ENCODE measurements at places on chromosomes 3 and 15.
A peak's percentile ranks its signal among the peaks of the same experiment; 100 is the strongest.

DNA sequence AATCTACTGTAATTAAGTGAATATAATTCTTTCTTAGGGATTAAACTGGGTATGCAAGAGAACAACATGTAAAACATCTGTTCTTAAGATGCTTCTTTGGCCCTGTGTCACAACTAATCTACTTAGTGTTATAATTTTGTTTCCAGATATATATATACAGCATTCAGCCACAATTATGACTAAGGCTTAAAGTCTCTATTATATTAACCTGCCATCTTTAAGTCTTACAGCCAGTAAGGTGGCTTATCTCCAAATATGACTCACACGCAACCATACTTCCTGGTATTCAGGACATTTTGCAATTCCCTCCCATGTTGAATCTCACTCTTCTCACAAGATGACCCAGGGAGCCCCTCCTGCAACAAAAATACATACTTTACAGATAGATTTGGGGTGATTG is 6.6 kb upstream of the KBTBD8 start:
- DNase-seq = no peak

DNA sequence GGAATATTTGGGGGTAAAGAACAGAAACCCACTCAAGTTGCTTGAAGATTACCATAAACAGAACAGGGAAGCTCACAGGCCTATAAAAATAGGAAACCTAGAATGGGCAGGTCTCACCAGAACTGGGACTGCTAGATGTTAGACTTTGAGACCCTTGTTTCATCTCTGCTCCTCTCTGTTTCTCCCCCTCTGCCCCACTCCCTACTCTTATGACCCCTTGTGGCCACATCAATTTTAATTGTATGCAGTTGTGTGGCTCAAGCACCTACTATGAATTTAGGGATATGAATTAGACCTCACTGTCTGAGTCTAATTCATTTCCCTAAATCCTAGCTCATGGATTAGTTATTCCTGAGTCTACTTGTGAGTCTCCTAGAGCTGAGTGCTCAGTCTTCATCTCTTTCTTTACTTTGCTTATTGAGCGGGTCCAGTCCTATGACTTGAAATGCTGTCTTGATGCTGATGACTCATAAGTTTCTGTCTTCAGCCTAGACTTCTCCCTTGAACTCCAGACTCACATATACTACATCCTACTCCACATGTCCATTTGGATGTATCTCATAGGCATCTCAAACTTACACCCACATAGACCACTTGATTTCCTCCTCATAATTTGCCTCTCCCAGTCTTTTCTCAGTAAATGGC is 78.7 kb downstream of the ITPR1 start:
- no peak for DNase-seq

- DNase-seq = no peak
Observed at GRCh38 chr15:98583771-98584430, 64.4 kb upstream of the IGF1R start.

DNA sequence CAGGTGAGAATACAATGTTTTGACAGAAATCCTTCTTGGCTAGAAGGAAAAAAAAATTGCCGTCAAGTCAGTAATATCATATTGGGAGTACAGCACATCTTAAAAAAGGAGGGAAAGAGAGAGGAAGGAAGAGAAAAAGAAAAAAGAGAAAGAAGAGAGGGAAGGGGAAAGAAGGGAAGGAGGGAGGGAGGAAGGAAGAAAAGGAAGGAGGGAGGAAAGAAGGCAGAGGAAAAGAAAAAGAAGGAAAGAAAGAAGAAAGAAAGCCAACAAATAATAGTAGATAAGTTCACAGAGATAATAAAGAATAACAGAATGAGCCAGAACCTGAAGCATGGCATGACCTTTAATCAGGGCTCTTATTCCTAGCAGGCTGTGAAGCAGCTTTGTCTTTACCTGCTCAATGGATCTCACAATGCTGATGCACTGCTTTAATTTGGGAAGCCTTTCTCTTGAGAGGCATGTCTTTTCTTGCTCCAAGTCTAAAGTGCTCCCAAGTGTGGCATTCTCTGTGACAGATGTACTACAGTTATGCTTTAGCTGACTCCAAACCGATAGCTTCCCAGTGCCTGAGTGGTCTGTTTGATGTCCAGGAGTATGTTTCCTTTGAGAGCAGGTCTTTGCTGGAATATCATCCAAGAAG is 114.9 kb downstream of the IQCH start:
- DNase-seq = no peak

GRCh38 chr3:151328298-151328995 is 902 bp downstream of the P2RY13 start:
- DNase-seq = no peak

GRCh38 chr3:190360228-190360627 is 27.7 kb upstream of the CLDN16 start:
- no peak for DNase-seq

- DNase-seq = no peak
Observed at GRCh38 chr3:117286488-117286887, 576.9 kb downstream of the TUSC7 start.

- DNase-seq = peak; percentile 88
Observed at GRCh38 chr15:60520825-60521368, 42.0 kb upstream of the ICE2 start.
